ENCODE measurements at places on chromosomes 7 and 10. TPM values are rescaled to one million over a fixed set of nuclear protein-coding genes. Genes with fewer than 3 reads are reported as not detected.

GRCh38 chr10:101005361-101005760 is 5.8 kb downstream of the LZTS2 start:
- DNase-seq = no peak

GRCh38 chr7:74606909-74607510 is 50.5 kb upstream of the GTF2I start:
- DNase-seq = no peak

GRCh38 chr7:128200376-128200775 is 40.7 kb upstream of the LEP start:
- DNase-seq = no peak

DNA sequence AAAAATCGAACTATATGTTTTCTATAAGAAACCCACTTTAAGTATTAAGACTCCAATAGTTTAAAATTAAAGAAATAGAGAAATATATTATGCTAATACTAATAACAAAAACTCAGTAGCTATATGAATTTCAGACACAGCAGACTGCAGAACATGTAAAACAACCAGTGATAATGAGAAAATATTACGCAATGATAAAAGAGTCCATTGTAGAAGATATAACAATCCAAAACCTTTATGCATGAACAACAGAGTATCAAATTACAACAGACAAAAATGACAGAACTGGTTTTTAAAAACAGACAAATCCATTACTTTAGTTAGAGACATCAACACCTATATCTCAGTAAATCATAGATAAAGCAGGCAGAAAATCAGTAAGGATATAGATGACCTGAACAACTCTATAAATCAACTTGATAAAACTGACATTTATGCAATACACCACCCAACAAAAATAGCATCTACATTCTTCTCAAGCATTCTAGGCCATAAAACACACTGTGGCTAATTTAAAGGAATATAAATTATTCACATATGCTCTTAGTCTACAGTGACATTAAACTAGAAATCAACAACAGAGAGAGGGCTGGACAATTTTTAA is 669.5 kb upstream of the GHITM start:
- DNase-seq = no peak

DNA sequence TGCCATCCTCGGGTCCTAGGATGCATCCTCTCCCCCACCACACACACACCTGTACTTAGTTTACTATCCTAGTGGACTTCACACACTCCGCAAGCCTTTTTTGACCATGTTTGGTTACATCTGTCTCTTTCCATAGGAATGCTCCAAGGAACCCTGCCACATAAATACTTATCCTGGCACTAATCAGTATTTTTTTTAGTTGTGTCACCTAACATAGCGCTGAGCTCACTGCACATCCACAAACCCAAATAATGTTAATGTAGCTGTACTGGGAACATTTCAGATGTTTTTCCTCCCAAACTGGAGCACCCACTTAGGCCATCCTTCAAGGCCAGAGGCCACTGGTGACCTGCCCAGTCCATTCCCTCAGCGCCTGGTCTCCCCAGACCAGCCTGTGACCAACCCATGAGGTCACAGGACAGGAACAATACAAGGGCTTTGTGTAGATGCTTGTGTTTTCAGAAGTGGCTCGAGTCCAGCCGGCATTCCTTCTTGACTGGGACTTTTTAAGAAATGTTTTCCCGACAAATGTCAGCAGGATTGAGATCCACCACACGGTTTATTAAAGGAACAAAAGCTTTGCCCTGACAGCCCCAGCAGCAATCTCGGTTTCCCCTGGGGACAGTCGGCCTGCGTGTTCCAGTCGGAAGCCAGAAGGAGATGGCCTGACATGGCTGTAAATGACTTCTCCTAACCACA is 181.4 kb downstream of the JCAD start:
- no peak for DNase-seq

DNA sequence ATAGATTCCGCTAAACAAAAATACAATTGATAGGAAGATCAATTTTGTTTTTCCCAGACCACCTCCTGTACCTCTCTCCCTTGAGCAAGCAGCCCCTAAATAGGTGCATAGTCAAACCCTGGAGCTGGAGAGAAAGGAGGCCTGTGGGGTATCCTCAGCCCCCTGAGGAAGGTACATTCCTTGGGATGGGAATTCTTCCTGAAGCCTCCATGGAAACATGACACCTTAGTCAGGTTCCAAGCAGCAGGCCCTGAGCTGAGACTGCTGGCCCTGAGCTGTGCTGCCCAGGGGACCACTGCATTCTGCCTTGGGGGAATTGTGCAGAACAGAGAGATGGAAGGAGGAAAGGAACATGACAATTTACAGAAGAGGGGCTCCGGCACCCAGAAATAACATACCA is 7.4 kb downstream of the HNRNPF start:
- DNase-seq = no peak

Gene HGF
- not detected for total RNA-seq

Gene FBXL13
- 0.49 TPM for total RNA-seq

Gene GNAT3
- total RNA-seq = not detected

Gene CLEC5A
- total RNA-seq = 0.94 TPM

Gene MYL10
- total RNA-seq = not detected

Gene AASS
- 2.6 TPM for total RNA-seq

Gene FERD3L
- not detected for total RNA-seq

Gene MBL2
- not detected for total RNA-seq

Data from CD4-positive, alpha-beta memory T cell (primary cell).